Pancreas (tissue), 10 donors: ENCODE measurements at places on chromosomes 1 and 21. TPM values are rescaled to one million over a fixed set of nuclear protein-coding genes. Genes with fewer than 3 reads are reported as not detected.

The KRTAP10-3 gene
- polyA plus RNA-seq = not detected

The RHEX gene
- 0.72 TPM for polyA plus RNA-seq

The OR2M3 gene
- polyA plus RNA-seq = under 0.01 TPM

DNA sequence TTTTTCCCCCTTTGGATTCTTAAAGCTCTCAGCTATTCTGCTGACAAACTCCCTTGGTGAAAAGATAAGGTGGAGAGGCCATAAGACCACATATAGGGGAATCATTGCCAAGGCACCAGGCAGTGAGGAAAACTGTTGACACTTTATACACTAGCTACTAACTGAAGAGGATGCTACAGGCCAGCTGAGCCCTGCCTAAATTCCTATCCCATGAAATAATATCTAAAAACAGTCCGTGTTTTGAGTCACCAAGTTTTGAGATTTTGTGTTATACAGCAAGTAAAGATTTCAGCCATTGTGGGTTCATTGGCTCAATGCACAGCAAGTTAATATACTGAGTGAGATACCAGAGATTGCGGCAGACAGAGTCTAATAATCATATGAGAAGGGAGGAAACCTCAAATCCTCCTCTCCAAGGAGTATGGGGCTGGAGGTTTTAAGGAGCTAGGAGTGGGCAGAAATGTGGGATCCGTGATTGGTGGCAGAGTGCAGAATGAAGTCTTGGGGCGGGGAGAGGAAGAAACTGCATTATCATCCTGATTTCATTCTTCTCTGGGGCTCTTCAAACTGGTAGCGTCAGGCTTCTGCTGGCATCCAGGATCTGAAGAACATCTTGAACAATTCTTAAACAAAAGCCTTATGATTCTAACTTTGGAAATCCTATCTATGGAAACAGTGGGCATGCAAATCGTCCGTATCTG is 9.2 kb downstream of the CLDN8 start:
- no peaks in the 10 kb centered on the region for H3K27me3 ChIP-seq
- no peaks in the 10 kb centered on the region for H3K4me1 ChIP-seq
- no peaks in the 10 kb centered on the region for H3K36me3 ChIP-seq
- no peak overlapping the region for H3K4me3 ChIP-seq
- no peak for DNase-seq

- H3K4me1 ChIP-seq = no peaks in the 10 kb centered on the region
- H3K36me3 ChIP-seq = no peaks in the 10 kb centered on the region
- no peak overlapping the region for H3K27ac ChIP-seq
- H3K4me3 ChIP-seq = no peak overlapping the region
Observed at GRCh38 chr1:179824265-179824664, 53.3 kb downstream of the TOR1AIP2 start.

- no peak overlapping the region for H3K27ac ChIP-seq
- H3K36me3 ChIP-seq = no peaks in the 10 kb centered on the region
- no peaks in the 10 kb centered on the region for H3K4me1 ChIP-seq
Observed at GRCh38 chr1:110107867-110108469, 4.3 kb upstream of the UBL4B start.
